ENCODE measurements at places on chromosomes 4 and X.

- DNase-seq: no peak
Measured at GRCh38 chr4:107577743-107578142, 142.3 kb downstream of the PAPSS1 start.

DNA sequence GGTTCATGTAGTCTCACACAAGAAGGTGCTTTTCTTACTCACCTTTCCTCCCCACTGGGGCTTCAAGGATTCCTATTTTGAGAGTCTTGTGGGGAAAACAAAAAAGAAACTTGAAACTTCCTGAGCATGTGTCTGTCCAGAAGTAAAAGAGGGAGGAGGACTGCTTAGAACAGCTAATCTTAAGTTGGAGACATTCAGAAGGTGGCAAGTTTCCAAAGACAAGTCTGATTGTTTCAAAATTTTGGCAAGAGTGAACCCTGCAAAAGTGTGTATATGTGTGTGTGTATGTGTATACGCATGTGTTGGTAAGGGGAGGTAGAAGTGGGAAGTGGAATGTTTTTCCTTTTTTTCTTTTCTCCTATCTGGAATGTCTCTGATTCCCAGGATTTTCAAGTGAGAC is 189.0 kb upstream of the FRMPD4 start:
- no peak for DNase-seq

DNA sequence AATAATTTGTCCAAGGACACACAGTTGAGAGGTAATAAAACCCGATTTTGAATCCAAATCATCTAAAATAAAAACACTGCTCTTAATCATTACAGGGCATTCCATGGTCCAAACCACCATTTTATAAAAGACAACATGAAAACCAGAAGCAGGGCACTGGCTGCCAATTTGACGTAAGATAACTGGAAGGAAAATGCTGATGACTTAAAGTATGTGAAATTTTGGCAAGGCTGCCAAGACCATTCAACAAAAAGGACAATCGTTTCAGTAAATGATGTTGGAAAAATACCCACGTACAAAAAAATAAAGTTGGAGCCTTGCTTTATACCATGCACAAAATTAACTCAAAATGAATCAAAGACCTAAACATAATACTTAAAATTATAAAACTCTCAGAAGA is 344.4 kb downstream of the RAPGEF2 start:
- DNase-seq: no peak

DNA sequence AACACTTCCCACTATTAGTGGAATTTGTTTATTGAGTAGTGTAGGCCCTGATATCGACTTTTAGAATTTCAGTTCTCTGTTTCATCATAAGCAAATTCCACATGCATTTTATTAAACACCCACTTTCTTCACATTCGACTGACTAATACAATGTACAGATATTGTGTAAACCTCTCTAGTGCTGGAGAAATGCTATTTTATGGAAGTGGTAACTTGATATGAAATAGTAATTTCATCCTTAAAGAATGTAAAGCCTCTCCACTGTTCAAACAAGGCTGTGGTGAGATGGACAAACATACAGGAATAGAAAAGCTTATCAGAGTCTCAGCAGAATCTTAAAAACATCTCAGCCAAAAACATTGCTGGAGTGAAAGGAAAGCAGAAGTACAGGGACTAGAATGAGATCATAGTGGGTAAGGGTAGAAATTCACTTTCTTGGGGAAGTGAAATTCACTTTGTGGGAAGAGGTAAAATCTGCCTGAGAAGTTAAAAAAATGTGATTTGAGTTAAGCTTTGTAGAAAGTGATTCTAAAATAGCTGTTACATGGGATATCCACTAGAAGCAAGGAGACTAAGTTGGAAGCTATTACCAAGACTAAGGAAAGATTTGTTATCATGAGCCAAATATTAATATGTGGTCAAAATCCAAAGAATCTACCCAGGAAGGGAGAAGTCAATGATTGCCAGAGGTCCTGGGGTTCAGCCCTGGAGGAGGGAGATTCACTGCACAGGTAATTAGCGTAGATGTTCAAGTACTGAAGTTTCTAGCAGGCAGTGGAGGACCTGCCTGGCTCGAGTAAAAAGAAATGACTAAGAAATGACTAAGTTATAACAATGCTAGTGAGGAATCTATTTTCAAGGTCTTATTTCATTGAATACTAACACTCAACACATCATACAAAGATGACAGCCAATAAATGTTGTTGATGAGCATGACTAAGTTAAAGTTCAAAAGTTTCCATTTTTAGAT is 398.3 kb upstream of the FAM47C start:
- no peak for DNase-seq

- no peak for DNase-seq
Measured at GRCh38 chr4:26257850-26258249, 63.0 kb upstream of the RBPJ start.

GRCh38 chrX:69124108-69124507 is 41.1 kb downstream of the PJA1 start:
- DNase-seq: no peak

GRCh38 chr4:76585272-76585671 is 150.2 kb downstream of the SHROOM3 start:
- DNase-seq: no peak

Measured in substantia nigra (tissue), 51 donors.